ENCODE measurements at places on chromosomes 4 and X.

DNA sequence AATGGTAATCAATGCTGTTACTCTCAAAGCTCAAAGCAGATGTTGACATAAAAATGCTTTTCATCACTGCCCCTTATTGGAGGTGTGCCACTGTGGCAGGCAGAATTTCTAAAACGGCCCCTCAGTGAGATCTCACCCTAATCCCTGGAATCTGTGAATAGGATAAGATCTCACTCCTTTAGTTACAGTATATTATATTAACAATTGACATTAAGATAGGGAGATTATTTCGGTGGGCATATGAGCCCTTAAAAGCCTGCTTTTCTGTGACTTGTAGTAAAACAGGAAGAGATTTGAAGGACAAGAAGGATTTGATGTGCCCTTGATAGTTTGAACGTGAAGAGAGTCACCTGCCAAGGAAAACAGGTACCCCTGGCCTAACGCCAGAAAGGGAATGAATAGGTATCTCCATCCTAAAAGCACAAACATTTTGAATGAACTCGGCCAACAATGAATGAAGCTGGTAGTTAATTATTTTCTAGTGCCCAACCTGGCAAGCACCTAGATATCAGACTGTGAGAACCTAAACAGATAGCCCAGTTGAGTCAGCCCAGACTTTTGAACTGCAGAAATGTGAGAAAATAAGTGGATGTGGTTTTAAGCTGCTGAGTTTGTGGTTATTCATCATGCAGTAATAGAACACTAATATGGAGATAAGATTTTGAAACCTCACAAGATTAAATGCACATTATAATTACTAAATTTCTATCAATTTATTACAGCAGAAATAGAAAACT lies 881.6 kb downstream of the PCDH18 start:
- DNase-seq, result peak; percentile 36

GRCh38 chr4:32427566-32427965 lies 1707.4 kb downstream of the PCDH7 start:
- DNase-seq, result no peak

DNA sequence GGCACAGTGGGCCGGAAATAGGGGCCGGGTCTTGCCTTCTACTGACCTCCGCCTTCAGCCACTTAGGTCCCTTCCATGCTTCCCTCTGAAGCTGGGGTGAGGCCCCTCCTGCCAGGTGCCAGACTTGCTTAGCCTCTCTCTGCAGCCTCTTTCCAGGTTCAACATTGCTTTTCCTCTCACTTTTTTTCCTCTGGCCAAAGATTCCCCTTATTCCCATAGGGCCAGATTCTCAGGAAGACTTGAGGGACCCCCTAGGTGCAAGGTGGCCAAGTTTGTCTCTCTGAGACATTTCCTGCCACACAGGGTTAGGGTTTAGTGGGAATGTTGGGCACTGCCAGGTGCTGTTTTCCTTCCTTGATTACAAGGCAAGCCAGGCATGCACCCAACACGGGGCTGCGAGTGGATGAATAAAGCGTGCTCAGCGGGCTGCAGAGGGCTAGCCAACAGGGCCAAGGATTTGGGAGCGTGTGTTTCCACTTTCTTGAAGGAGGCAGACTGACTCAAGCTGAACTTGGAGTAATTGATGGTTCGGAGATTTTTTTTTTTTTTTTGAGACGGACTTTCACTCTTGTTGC lies 7.6 kb upstream of the GJB1 start:
- DNase-seq, result peak; percentile 28

GRCh38 chr4:48290146-48290772 lies 20.6 kb upstream of the TEC start:
- peak; percentile 2 for DNase-seq

GRCh38 chrX:93985344-93986307 lies 311.6 kb downstream of the FAM133A start:
- DNase-seq, result no peak

- DNase-seq, result no peak
These were observed 147.2 kb upstream of the WDFY3 start for GRCh38 chr4:85113706-85114105.

DNA sequence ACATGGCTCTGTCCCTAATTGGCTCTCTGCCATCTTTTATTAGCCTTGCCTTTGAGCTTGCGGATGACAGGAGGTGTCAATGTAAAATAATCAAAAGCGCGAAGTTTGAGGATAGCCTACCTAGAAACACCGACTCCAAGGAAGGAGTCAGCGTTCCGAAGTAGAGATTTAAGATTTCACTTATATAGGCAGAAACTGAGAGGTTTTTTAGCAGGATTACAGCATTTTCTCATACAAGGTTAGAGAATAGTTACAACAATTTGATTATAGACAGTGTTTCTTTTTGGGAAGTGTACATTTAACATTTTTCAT lies 499 bp upstream of the NFXL1 start:
- no peak for DNase-seq

DNA sequence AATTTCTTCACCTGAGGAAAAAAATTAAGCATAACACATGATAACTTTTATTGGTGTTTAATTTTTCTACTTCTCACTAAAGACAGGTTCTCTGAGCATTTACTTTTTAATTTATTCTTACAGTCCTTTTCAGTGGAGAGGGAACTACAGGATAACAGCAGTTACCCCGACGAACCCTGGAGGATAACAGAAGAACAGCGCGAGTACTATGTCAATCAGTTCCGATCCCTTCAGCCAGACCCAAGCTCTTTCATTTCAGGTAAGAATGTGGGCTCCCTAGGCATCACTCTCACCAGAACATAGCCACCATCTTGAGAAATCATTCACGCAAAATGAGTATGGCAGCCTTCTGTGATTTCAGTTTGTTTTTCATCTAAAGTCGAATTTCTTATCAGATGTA lies 100.8 kb downstream of the REPS2 start:
- no peak for DNase-seq

GRCh38 chrX:54922547-54922946 lies 1.9 kb downstream of the TRO start:
- DNase-seq, result no peak

GRCh38 chr4:87101543-87102199 lies 118.7 kb downstream of the KLHL8 start:
- no peak for DNase-seq
